ENCODE measurements at places on chromosomes 12 and 14.
A peak's percentile ranks its signal among the peaks of the same experiment; 100 is the strongest.

DNA sequence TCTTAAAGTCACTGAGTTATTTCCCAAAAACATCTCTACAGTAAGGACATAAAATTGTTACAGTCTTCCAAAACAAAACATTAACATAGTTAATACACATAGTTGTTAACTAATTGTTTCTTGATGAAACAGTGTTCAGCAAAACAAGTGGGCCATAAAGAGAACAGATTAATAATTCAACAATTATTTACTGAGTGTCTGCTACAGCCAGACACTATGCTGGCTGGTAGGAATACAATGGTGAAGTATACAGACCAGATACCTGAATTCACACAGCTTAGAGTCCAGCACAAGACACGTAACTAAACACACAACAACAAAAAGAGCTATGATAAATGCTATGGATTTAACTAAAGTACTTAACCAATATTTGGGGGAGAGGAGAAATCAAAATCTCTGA is 47.0 kb downstream of the PPP1R12A start:
- DNase-seq, result no peak

- no peak for DNase-seq
These were observed 64.1 kb downstream of the SYNE3 start for GRCh38 chr14:95452176-95452892.

DNA sequence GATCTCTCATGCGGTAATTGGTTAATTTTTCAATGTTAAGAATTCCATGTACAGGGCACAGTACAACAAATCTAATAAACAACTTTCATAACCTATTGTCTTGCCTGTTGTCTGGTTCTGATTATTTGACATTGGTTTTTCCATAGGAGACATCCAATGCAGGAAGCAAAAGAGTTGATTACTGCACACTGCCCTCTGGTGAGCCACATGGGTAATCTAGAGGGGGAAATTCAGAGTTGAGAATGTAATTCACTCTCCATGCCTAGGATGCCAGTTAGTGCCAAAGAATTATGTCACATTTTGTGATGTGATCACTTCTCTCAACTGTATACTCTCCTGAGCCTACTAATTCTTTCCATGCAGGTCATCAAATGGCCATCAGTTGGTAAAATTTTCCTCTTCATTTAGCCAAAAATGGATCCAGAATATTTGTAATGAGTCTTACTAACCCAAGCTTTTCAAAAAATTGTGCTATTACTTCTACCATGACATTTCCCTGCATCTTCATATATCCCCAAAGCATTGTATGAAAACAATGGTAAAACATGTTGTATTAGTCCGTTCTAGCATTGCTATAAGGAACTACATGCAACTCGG is 17.7 kb upstream of the CCDC91 start:
- no peak for DNase-seq

DNA sequence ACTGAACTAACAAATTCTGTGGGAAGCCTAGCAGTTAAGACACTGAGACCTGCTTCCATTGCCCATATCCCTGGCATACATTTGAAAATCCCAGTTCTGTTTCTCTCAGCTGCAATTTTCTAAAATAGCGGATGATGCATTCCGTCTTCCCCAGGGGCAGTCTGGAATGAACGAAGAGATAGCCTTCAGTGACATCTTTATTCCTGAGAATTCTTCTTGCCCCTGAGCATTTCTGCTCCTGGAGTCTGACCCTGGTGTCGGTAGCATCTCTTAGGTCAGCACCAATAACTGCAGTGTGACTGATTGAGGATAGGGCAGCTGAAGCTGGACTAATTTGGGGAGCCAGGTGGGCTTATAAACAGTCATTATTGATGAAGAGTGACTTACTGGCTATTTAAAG is 552.5 kb downstream of the DIO2 start:
- DNase-seq, result no peak

GRCh38 chr12:124722878-124723277 is 140.8 kb downstream of the SCARB1 start:
- no peak for DNase-seq

GRCh38 chr12:22672951-22673350 is 48.0 kb downstream of the ETNK1 start:
- DNase-seq, result no peak

DNA sequence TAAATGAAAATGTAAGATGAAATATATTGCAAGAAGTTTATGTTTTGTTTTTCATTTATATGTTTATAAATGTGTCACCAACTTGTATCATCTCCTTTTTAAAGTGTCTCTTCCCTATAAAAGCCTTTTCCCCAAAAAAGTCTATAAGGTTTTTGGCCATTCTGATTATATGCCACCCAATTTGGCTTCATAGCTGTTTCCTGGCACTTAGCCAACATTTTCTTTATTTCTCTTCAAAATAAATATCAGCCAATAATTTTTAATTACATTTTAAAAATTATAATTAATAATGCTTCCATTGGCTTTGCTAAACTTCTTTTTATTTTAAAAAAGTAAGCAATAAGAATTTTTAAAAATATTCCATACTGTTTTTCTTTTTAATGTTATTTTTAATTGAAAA is 171.8 kb downstream of the RASSF9 start:
- no peak for DNase-seq

DNA sequence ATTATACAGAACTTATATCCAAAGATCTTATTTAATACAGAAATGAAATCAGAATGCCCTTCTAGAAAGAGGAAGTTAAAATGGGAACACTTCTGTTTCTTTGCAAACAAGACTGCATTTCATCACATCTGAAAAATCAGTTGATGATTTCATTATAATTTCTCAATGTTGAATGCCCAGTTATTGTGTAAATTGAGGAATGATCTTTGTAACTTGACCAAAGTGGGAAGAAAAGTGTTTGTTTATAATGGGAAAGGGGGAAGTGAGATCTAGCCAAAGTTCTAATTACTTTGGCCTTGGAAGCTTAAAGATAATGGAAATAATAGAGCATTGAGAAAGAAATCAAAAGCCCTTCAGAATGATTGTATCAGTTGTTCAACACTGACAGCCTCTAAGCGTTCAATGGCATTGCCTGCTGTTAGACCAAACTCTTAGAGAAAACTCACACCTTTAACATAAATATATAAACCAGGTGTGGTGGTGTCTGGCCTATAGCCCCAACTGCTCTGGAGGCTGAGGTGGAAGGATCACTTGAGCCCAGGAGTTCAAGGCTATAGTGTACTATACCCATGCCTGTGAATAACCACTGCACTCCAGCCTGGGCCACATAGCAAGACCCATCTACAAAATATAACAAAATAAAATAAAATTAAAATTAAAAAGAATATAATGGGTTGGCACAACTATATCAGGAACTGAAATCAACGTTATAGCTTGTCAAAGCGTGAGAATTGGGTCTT is 9.9 kb upstream of the LYZ start:
- no peak for DNase-seq

- no peak for DNase-seq
These were observed 72.6 kb downstream of the CHST11 start for GRCh38 chr12:104529130-104529874.

GRCh38 chr14:74475678-74476077 is 17.4 kb downstream of the NPC2 start:
- DNase-seq, result no peak

GRCh38 chr14:104317975-104318557 is 179.7 kb downstream of the KIF26A start:
- DNase-seq, result no peak

DNA sequence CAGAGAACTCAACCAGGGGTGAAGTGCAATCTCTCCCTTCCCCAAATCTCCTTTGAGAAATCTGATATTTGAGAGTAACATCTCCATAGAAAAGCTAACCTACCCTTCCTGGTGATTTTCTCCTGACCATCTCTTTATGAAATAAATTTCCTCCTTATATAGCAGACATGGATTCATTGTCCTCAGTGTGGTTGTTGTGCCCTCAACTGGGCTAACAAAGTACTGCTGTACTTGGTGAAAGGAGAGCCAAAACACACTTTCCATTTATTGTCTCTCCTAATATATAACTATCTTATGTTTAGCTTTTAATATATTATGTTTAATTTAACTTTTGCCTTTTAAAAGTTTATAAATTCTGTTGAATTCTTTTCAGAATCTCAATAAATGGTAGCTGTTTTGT is 65.1 kb upstream of the SLCO1B1 start:
- no peak for DNase-seq

- DNase-seq, result no peak
These were observed 16.9 kb upstream of the FAM222A start for GRCh38 chr12:109696485-109697269.

- DNase-seq, result no peak
These were observed 43.2 kb downstream of the GALNT4 start for GRCh38 chr12:89481213-89481914.

- DNase-seq, result no peak
These were observed 11.6 kb downstream of the IAPP start for GRCh38 chr12:21384261-21384660.

GRCh38 chr12:40775661-40776060 is 83.4 kb downstream of the CNTN1 start:
- no peak for DNase-seq

- DNase-seq, result no peak
These were observed 103.0 kb downstream of the C12orf42 start for GRCh38 chr12:103392722-103393121.

GRCh38 chr14:20515846-20516245 is 10.5 kb downstream of the RNASE10 start:
- no peak for DNase-seq

- DNase-seq, result no peak
These were observed 68.6 kb downstream of the EEA1 start for GRCh38 chr12:92860521-92860920.

- no peak for DNase-seq
These were observed 277.5 kb downstream of the NUAK1 start for GRCh38 chr12:105861227-105861626.

DNA sequence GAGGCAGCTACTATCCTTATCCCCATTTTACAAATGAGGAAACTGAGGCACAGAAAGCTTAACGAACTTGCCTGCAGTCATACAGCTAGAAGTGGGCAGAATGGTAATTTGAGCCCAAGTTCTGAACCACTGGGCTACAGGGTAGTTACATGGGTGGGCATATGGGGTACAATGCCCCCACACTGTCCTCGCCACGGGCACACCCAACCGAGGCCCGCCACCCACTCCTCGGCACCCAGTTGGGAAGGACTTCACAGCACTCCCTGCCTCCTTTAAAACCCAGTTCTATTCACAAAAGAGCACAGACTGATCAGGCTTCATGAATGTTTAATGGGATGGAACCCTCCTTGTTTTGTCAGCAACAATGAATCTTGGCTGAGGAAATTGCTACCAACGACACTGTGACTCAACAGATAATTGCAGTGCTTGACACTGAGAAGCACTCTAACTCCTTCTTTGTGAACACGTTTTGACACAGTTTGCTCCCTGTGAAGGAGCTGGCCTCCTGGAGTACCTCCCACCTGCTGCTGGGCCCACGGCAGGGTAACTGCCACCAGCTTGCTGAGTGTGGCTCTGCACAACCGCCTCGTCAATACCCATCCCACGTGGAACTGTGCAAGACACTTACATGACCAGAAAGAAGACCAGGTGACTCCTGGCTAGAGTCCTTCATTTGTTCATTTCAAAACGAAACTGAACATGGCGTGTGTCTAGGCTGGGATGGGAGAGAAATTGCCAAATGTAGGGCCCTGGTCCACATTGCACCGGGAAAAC is 63.5 kb downstream of the CLMN start:
- no peak for DNase-seq

DNA sequence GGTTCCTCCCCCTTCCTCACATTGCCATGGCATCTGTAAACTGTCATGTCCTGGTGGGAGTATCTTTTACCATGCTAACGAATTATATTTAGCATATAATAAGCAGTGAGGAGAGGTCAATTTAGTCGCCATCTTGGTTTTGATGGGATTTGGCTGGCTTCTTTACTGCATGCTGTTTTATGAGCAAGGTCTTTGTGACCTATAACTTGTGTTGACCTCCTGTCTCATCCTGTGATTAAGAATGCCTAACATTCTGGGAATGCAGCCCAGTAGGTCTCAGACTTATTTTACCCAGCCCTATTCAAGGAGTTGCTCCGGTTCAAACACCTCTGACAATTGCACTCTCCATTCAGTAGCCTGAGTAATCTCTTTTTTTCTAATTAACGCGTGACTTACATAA is 2.1 kb upstream of the EIF4B start:
- DNase-seq, result no peak

DNA sequence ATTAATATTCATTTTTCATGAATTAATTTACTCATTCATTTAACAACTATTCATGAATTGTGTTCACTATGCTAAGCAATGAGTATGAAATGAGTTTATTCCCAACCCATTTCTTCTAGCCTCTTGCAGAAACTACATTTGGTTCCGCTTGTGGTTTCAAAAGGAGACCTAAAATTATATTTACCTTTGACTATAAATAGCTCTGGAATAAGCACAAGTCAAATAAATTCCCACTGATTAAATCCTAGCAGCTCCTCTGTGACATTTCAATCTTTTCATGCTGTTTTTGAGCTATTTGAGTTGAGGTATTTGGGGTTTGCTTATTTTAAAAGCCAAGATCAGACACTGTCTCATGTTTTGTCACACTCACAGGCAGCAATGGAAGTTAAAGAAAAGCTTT is 46.9 kb downstream of the DUSP6 start:
- no peak for DNase-seq

DNA sequence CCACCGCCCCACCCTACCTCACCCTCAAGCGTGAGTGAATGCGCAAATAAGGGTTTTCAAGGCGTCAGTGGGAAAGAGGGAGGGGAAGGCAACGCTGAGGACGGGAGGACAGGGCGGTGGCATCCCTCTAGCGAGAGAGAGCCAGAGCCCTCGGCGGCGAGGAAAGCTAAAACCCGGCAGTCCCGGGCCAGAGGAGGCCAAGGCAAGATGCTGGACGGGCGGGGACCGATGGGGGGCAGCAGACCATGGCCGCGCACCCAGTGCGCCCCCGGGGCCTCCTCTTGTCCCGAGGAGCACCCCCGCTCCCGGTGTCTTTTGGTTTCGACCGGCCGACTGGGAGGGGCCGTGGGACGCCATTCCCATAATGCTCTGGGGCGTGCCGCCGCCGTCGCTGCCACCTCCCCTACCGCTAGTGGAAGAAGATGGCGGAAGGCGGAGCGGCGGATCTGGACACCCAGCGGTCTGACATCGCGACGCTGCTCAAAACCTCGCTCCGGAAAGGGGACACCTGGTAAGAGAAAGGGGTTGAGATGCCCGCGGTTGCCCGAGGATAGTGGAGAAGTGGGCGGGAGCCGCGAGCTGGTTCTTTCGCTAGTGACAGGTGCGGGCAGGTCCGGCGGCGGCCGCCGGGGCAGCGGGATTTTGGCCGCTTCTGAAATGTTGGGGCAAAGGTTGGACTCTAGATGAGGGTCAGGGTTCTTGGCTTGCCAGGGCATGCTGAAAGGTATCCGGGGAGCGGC is at the start of gene USP15:
Gene USP15, plus strand, starts transcription at position 412 of the 740 bp plus-strand sequence. Its CDS starts 11 bp downstream, at position 423.
- DNase-seq, result peak; percentile 92

GRCh38 chr12:48982397-48983080 is 4.4 kb downstream of the WNT1 start:
- DNase-seq, result no peak

DNA sequence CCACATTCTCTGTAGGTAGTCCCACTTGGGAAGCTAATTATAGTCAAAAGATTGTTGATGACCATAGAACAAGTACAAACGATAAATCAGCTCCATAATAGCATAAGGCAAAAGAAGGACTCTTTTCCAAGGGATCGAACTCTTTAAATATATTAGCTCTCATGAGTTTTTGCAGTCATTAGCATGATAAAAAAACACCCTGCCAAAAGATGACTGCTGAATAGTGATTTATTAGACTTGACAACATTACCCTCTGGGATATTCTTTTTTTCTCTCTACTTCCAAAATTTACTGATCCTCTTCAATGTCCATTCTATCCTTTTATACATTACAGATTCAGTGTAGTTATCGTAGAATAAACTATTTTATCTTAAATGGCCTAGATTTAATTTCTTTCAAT is 14.2 kb downstream of the EPYC start:
- no peak for DNase-seq
